NCI-H446 (cell line): ENCODE measurements at places on chromosomes 7 and 10.

- no peak for DNase-seq
These were observed 547 bp downstream of the DDIT4 start for GRCh38 chr10:72274213-72274729.

DNA sequence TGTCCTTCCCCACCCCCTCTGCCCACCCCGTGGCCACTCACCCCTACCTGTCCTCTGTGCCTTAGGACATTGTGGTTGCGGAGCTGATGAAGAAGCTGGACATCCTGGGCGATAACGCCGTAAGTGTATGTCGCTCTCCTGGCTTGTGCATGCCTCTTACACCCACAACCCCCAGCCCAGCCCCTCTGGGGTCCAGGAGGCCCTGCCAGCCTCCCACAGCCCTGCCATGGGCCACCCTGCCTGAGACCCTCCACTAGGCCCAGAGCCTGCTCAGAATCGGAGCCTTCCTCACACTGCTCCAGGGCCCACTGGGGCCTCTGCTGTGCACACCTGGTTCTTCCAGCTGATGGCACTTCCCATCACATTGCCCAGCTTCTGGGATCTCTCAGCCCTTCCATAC lies 36.8 kb upstream of the DPYSL4 start:
- DNase-seq, result no peak

GRCh38 chr7:151380199-151381097 lies 29.4 kb downstream of the WDR86 start:
- DNase-seq, result no peak

DNA sequence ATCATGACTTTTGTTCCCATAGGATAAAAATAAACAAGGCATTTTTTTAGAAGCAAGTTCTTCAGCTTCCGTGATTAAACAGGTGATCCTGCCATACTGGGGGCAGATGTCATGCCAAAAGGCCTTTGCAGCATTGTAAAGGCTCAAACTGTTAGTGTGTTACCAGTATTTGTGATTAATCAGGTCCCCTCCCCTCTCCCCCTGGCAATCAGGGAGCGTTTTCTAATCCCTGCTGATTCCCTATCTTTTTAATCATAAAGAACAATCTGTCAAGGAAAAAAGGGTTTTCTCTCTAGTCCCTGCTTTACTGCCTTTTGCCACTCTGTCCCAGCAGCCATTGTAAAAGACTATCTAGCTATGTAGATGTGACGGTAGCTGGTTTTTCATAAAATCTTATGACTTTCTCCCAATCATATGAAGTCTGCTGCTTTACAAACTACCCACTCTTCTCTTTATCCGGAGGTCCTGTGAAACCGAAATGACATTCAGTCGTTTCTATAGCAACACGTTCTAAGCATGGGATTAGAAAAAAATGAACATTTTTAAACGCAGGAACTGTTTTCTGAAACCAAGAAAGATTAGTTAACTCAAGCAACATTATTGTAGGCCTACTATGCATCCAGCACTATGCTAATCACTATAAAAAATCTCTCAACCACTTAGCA lies 210.9 kb downstream of the RNLS start:
- DNase-seq, result no peak

GRCh38 chr10:99938563-99938962 lies 71.2 kb downstream of the DNMBP start:
- DNase-seq, result no peak

DNA sequence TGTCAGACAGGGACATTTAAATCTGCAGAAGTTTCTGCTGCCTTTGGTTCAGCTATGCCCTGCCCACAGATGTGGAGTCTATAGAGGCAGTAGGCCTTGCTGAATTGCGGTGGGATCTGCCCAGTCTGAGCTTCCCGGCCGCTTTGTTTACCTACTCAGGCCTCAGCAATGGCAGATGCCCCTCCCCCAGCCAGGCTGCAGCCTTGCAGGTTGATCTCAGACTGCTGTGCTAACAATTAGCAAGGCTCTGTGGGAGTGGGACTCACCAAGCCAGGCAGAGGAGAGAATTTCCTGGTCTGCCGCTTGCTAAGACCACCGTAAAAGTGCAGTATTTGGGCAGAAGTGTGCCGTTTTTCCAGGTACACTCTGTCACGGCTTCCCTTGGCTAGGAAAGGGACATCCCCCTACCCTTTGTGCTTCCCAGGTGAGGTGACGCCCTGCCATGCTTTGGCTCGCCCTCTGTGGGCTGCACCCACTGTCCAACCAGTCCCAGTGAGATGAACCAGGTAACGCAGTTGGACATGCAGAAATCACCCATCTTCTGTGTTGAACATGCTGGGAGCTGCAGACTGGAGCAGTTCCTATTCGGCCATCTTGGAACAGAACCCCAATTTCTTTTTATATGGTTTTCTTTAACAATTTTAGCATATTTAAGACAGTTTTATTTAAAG lies 28.4 kb upstream of the VWDE start:
- DNase-seq, result no peak

DNA sequence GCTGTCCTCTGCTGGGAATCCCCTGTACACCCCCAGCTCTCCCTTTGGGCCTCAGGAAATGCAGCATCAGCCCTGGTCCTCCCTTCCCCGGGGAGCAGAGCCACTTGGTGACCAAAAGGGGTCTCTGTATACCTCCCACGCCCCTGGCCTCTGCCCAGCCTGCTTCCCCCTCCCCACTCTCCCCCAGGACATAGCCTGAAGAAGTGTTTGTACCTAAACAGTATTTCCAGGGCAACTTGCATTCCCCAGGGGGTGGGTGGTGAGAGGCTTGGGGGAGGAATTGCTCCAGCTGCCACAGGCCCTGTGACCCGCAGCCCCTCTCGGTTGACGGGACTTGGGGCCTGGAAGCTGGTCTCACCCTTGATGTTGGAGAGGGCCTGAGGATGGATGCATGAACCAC lies 39.3 kb downstream of the TMEM270 start:
- DNase-seq, result no peak

DNA sequence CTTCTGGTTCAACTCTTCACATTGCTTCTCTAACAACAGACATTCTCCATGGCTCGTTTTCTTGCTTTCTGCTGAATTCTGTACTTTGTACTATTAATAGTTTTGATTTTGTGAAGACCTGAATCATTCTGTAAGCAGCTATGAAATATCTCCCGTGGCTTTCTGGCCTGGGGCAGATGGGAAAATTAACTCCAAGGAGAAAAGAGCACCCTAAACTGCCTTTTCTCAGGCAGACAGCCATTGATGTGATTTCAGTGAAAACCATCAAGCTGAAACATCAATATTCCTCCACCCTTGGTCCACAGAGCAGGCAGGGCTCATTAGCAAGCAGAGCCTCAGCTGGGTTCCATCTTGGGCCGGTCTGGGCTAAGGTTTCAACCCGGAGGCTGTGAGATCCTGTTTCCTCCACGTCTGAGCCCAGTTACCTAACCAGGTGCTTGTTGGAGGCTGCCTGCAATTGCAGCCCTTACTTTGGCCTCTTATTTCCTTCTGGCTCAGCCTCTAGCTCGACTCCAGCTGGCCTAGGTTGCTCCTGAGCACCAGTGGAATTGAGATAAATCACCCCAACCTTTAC lies 21.1 kb upstream of the EZH2 start:
- no peak for DNase-seq

DNA sequence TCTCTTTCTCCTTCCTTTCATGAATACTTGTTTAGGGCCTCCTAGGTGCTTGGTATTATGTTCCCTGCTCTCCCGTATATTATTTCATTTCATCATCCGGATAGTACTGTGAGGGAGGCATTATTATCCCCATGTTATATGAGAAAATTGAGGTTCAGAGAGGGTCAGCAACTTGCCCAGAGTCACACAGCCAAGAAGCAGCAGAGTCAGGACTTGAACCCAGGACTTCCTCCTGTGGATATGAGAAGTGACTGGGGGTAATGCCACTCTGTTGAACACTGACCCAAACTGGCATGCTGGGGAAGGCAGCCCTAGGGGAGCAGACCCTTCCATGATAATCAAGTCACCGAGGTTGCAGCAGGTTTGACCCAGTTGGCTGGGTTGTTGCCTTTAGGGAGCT lies 8.2 kb upstream of the SFRP5 start:
- DNase-seq, result no peak

DNA sequence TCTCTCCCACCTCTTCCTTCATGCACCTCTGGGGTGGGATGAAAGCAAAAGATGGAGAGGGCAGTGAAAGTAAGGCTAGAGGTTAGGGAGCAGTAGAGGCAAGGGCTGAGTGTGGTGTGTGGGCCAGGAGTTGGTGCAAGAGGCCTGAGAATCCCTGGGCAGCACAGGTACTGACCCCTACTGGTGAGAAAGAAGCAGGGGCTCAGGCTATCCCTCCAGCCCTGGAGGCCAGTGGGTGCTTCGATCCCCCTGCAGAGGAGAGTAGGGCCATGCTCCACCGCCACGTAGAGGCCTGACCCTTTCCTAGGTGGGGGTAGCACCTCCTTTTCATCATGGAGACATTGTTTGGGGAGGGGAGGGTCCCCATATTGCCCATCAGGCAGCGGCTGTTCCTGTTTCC lies 9.8 kb downstream of the CDHR1 start:
- no peak for DNase-seq

GRCh38 chr10:61866700-61867368 lies 34.7 kb upstream of the ARID5B start:
- no peak for DNase-seq

DNA sequence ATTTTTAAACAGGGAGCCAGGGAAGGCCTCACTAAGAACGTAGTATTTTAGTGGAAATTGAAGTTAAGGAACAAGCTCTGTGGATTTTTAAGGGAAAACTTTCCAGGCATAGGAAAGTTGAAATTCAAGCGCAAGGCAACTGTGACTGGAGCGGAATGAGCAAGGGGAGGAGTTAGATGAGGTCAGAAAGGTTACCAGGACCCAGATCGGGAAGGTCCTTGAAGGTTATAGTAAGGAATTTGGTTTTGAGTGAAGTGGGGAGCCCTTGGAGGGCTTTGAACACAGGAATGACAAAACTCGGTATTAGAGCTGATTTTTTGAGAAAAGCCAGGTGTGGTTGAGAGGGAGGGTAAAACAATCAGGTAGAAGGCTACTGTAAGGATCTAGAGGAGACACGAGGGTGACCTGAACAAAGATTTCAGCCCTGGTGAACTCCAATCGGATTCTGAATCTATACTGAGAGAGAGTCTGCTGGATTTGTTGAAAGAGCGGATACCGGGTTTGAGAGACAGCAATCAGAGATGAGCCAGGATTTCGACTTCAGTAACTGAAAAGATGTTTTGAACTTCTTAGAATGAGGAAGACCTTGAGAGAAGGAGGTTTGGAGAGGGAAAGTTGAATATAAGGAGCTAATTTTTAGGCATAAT lies 1013.9 kb downstream of the NRG3 start:
- DNase-seq, result no peak

GRCh38 chr7:112365551-112365950 lies 84.7 kb upstream of the IFRD1 start:
- no peak for DNase-seq

DNA sequence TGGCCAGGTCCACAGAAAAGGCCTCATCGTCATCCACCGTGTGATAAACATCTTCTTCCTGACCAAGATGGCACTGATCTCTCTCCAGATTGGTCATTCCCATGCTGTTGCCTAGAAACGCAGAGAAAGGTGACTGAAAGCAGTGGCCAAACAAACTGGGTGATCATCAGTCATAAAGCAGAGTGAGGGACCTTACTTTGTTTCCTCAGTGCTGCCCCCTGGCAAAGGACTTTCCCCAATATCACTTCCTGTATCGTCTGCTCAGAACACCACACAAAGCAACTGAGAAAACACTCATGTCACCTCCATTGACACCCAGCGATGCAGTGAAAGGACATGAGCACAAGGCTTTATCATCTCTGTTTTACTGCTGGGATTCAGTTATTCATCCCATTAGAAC lies 40.0 kb upstream of the TM9SF3 start:
- DNase-seq, result no peak
